ENCODE measurements at places on chromosomes 12 and 14.

DNA sequence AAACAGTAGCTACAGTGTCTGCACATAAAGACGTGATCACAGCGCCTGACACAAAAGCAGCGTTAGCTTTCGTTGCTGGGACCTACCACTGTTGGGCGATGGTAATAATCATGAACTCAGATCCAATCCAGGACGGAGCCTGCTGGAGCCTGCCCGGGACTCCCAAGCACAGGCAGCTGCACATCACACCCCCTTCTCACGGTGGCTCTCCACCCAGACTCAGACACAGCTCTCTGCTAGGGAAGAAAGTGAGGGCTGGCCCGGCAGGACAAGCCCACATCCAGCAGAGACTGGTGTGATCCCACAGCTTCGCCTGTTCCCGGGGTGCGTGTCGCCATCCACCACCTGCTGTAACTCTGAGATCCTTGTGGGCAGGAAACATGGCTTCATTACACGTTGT, 49.9 kb upstream of the FOXN3 start:
- peaks cover 40% of the 10 kb centered on the region for H3K36me3 ChIP-seq
- no peak overlapping the region for H3K4me3 ChIP-seq
- peaks cover 18% of the 10 kb centered on the region for H3K4me1 ChIP-seq
- no peak overlapping the region for H3K27ac ChIP-seq

DNA sequence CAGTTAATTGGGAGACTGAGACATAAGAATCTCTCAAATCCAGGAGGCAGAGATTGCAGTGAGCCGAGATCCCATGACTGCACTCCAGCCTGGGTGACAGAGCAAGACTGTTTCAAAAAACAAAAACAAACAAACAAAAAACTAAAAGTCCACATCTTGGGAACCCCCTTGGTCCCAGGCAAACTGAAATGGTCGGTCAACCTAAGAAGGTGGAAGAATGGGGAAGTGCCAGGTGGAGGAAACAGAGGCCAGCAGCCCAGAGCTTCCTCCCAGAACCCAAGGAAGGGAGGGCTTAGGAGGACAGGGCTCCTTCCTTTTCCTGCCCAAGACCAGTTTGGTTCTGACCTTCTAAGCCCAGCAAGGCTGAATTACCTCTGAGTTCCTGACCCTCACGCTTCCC, 121.0 kb upstream of the FUT8 start:
- H3K4me3 ChIP-seq: no peak overlapping the region
- H3K27me3 ChIP-seq: no peaks in the 10 kb centered on the region

- no peak overlapping the region for H3K27ac ChIP-seq
- no peak overlapping the region for H3K4me3 ChIP-seq
- no peaks in the 10 kb centered on the region for H3K36me3 ChIP-seq
- H3K4me1 ChIP-seq: no peaks in the 10 kb centered on the region
- H3K27me3 ChIP-seq: peaks cover 7% of the 10 kb centered on the region
Measured at GRCh38 chr14:36439766-36440165, 80.3 kb downstream of the NKX2-1 start.

DNA sequence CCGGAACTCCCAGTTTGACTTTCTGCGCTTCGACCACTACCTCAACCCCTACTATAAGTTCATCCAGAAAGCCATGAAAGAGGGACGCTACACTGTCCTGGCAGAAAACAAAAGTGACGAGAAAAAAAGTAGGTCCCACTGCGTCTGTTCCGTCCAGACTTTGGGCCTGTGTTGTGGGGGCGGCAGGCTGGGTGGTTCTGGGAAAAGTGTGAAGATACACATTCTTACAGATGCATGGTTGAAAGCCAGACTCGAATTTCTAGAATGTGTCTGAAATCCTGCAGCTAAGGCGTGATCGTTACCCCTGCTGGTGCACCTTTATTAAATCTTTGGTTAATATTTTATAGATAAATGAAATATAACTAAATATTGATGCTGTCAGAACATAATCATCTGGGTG, 14.6 kb downstream of the SFSWAP start:
- H3K4me1 ChIP-seq: peaks cover 6% of the 10 kb centered on the region
- no peak for DNase-seq
- H3K27ac ChIP-seq: no peak overlapping the region
- H3K4me3 ChIP-seq: no peak overlapping the region

- no peak overlapping the region for H3K27ac ChIP-seq
- H3K4me1 ChIP-seq: peaks cover 26% of the 10 kb centered on the region
- peaks cover 32% of the 10 kb centered on the region for H3K36me3 ChIP-seq
- DNase-seq: no peak
- H3K4me3 ChIP-seq: no peak overlapping the region
Measured at GRCh38 chr12:104132351-104132956, 5.6 kb downstream of the NFYB start.

DNA sequence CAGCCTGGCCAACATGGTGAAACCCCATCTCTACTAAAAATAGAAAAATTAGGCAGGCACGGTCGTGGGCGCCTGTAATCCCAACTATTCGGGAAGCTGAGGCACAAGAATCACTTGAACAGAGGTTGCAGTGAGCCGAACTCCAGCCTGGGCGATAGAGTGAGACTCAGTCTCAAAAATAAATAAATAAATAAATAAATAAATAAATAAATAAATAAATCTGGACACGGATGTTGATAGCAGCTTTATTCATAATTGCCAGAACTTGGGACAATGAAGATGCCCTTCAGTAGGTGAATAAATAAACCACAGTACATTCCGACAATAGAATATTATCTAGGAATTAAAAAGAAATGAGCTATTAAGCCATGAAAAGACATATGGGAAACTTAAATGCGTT, 31.1 kb downstream of the TMEM30B start:
- peaks cover 20% of the 10 kb centered on the region for H3K27me3 ChIP-seq
- H3K36me3 ChIP-seq: no peaks in the 10 kb centered on the region
- DNase-seq: no peak
- H3K4me1 ChIP-seq: peaks cover 9% of the 10 kb centered on the region
- H3K27ac ChIP-seq: no peak overlapping the region

GRCh38 chr14:69928111-69928523, 48.9 kb downstream of the SMOC1 start:
- no peaks in the 10 kb centered on the region for H3K36me3 ChIP-seq
- no peak overlapping the region for H3K27ac ChIP-seq
- DNase-seq: no peak
- no peak overlapping the region for H3K4me3 ChIP-seq

DNA sequence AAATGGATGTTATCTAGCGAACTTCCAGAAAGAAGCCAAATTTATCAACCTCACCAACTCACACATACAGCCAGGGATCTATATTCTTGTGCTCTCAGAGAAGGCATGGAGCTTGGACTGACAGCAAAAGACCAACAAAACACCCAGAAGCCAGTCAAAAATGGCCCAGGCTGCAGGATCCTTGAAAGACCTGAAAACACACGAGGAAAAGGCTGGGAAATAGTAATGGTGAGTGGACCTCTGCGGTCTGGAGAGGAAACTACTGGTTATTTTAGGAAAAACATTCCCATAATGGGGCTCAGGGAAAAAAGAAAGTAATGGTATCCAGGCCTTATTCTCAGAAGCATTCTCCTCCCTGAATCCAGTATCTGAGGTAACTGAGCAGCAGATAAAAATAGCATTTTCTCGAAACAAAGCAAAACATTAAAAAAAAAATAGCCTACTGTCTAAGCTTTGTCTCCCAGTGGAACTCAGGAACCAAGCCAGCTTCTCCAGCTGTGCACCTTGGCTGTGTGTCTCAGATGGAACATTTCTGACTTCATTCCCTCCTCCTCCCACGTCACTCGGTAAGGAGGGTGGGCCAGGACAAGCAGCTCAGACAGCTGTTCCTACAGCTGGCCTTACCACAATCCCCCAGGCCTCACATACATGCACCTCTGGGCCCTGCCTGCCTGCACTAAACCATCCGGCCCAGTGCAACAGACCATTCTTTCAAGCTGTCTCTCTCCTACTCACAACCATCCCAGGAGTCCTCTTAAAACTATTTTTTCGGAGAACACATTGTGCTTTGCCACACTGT, 249.9 kb downstream of the DAD1 start:
- no peak for DNase-seq
- H3K27me3 ChIP-seq: no peaks in the 10 kb centered on the region
- H3K4me3 ChIP-seq: no peak overlapping the region
- H3K36me3 ChIP-seq: no peaks in the 10 kb centered on the region

DNA sequence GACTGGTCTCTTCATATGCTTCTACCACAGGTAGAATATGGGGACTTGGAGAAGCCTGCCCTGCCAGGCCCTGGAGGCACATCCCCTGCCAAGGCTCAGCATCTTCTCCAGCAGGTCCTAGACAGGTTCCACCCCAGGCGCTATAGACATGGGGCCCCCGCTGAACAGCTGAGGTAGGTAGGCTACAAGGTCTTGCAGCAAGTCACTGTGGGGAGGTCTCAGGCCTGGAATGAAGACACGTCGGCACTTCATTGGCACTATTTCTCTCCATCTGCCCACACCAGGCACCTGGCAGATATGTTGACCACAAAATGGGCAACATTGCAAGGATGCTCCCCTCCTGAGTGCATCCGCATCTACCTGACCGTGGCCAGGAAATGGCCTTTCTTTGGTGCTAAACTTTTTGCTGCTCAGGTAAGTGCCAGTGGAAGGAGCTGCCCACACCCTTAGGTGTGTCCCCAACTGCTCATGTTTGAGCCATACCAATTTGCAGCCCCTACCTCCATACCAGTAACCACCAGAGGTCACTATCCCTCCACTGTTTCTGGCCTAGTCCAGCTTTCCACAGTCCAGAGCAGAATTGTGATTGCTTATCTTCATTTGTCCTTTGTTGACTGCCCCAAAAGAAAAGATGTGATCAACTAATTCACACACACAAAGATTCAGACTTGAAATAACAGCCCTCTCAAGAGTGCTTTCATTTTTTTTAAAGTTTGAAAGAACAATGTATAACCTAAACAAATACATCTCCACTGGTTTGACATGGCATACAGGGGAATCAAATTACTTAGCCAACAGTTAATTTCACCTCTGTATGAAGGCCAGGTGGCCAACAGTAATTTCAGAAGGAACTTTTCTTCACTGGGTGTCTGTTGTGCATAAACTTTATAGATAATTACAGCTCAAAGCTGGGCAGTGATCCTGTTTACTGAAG, 16.1 kb downstream of the PIGH start:
- no peaks in the 10 kb centered on the region for H3K27me3 ChIP-seq
- DNase-seq: peak; percentile 55
- peaks cover 12% of the 10 kb centered on the region for H3K4me1 ChIP-seq
- H3K36me3 ChIP-seq: peaks cover 7% of the 10 kb centered on the region
- no peak overlapping the region for H3K4me3 ChIP-seq

GRCh38 chr12:57865084-57865751, 18.7 kb upstream of the CTDSP2 start:
- peaks cover 8% of the 10 kb centered on the region for H3K4me1 ChIP-seq
- no peak overlapping the region for H3K27ac ChIP-seq
- DNase-seq: peak; percentile 67
- no peaks in the 10 kb centered on the region for H3K36me3 ChIP-seq

- H3K27ac ChIP-seq: no peak overlapping the region
- no peak for DNase-seq
- no peaks in the 10 kb centered on the region for H3K36me3 ChIP-seq
- peaks cover 17% of the 10 kb centered on the region for H3K4me1 ChIP-seq
- no peaks in the 10 kb centered on the region for H3K27me3 ChIP-seq
- H3K4me3 ChIP-seq: no peak overlapping the region
Measured at GRCh38 chr12:103282124-103282523, 213.6 kb downstream of the C12orf42 start.

- no peaks in the 10 kb centered on the region for H3K27me3 ChIP-seq
- H3K4me3 ChIP-seq: no peak overlapping the region
- H3K27ac ChIP-seq: no peak overlapping the region
- H3K4me1 ChIP-seq: no peaks in the 10 kb centered on the region
- no peak for DNase-seq
Measured at GRCh38 chr14:51540364-51540763, 111.3 kb upstream of the FRMD6 start.

- DNase-seq: no peak
- H3K4me3 ChIP-seq: no peak overlapping the region
- no peak overlapping the region for H3K27ac ChIP-seq
- H3K27me3 ChIP-seq: peaks cover 4% of the 10 kb centered on the region
Measured at GRCh38 chr12:29537298-29537697, 39.8 kb upstream of the OVCH1 start.

DNA sequence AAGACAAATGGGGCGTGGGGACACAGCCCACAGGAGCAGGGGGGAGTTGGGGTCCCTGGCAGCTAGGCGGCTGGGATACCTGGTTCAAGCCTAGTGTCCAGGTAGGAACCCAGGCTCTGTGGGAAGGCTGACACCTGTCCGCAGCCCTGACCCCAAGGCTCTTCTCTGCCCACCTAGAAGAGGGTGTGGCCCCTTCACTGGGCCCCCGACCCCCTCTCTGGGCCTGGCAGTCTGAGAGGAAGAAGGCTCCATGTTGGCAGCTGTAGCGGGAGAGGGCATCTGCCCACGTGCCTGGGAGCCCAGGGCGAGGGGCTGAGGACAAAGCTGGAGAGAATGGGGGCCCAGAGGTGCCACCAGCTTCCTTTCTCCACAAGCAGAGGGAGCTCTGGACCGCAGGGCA, 10.5 kb downstream of the CHGA start:
- H3K4me3 ChIP-seq: no peak overlapping the region
- no peak for DNase-seq
- H3K27ac ChIP-seq: no peak overlapping the region
- no peaks in the 10 kb centered on the region for H3K4me1 ChIP-seq

- no peak overlapping the region for H3K4me3 ChIP-seq
- no peaks in the 10 kb centered on the region for H3K36me3 ChIP-seq
- peaks cover 20% of the 10 kb centered on the region for H3K27me3 ChIP-seq
- DNase-seq: no peak
- peaks cover 34% of the 10 kb centered on the region for H3K4me1 ChIP-seq
Measured at GRCh38 chr14:75979648-75980565, 1.9 kb downstream of the TGFB3 start.

DNA sequence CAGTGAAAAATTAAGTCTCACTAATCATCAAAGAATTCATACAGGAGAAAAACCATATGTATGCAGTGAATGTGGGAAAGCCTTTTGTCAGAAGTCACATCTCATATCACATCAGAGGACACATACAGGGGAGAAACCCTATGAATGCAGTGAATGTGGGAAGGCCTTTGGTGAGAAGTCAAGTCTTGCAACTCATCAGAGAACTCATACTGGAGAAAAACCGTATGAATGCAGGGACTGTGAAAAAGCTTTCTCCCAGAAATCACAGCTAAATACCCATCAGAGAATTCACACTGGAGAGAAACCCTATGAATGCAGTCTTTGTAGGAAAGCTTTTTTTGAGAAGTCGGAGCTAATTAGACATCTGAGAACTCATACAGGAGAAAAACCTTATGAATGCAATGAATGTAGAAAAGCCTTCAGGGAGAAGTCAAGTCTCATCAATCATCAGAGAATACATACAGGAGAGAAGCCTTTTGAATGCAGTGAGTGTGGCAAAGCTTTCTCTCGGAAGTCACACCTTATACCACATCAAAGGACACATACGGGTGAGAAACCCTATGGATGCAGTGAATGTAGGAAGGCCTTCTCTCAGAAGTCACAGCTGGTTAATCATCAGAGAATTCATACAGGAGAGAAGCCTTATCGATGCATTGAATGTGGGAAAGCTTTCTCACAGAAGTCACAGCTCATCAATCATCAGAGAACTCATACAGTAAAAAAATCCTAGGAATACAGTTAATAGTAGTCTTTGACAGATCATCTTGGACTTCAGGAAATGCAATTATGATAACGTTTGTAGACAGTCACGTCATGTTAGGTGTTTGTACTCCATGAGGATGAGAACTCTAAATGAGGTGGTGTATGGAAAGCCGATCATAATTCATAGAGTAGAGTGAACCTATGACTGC, 21.1 kb downstream of the ZNF84 start:
- peaks cover 56% of the 10 kb centered on the region for H3K36me3 ChIP-seq
- H3K27ac ChIP-seq: no peak overlapping the region
- H3K4me3 ChIP-seq: no peak overlapping the region
- no peak for DNase-seq

GRCh38 chr14:21476523-21476924, 235 bp downstream of the RAB2B start:
- H3K27me3 ChIP-seq: no peaks in the 10 kb centered on the region
- peak; percentile 87 for DNase-seq
- peaks cover 25% of the 10 kb centered on the region for H3K36me3 ChIP-seq
- peak overlapping the region; percentile 99 for H3K4me3 ChIP-seq
- H3K27ac ChIP-seq: peak overlapping the region; percentile 98

Measured in activated naive CD4-positive, alpha-beta T cell treated with anti-CD3 and anti-CD28 coated beads, Interleukin-2, amount 10 ng/mL, durations not matched to agents 7 days and 5 days (primary cell).